ENCODE measurements at places on chromosomes 1 and 21.

- no peaks in the 10 kb centered on the region for H3K4me1 ChIP-seq
- no peaks in the 10 kb centered on the region for H3K27me3 ChIP-seq
- H3K36me3 ChIP-seq, result no peaks in the 10 kb centered on the region
- no peak overlapping the region for H3K27ac ChIP-seq
These were observed 204.7 kb downstream of the NFIA start for GRCh38 chr1:61287014-61287413.

DNA sequence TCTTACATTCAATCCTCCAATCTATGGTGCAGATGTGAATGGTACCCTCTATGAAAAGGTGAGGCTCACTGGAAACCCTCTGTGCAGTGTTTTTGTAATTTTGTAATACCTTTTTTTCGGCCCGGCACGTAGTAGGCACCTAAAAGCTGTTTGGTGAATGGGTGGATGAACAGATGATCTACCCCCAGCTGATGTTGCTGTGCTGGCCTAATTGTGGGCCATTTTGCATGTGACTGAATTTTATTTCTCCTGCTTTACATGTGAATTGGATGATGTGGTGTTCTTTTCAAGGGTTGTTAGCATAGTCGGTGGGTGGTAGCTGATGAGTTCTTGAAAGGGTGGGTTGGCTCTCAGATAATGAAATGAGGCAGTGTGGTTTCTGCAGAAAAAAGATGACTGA, 10.4 kb downstream of the KDM4A start:
- no peaks in the 10 kb centered on the region for H3K27me3 ChIP-seq
- H3K27ac ChIP-seq, result no peak overlapping the region
- H3K4me3 ChIP-seq, result no peak overlapping the region
- no peak for DNase-seq

DNA sequence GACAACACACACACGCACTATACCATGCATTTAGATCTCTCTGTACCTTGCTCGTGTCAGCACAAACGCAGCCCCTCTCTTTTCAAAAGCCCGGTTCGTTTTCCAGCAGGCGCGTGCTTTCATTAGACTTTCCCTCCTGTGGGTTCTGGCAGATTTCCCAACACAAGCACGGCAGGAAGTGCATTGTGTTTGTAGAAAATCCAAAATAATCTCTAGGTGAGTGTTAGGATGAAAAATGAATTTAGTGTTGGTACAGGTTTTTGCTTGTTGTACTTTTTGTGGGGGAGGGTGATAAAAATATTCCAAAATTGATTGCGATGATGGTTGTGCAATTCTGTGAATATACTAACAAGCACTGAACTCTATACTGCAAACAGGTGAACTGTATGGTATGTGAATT, 54.1 kb upstream of the POFUT2 start:
- no peak overlapping the region for H3K27ac ChIP-seq
- no peak for DNase-seq
- H3K36me3 ChIP-seq, result no peaks in the 10 kb centered on the region
- no peaks in the 10 kb centered on the region for H3K27me3 ChIP-seq

GRCh38 chr1:17207966-17208418, 3.1 kb downstream of the PADI1 start:
- no peaks in the 10 kb centered on the region for H3K4me1 ChIP-seq
- DNase-seq, result no peak
- no peak overlapping the region for H3K4me3 ChIP-seq
- H3K27me3 ChIP-seq, result no peaks in the 10 kb centered on the region

DNA sequence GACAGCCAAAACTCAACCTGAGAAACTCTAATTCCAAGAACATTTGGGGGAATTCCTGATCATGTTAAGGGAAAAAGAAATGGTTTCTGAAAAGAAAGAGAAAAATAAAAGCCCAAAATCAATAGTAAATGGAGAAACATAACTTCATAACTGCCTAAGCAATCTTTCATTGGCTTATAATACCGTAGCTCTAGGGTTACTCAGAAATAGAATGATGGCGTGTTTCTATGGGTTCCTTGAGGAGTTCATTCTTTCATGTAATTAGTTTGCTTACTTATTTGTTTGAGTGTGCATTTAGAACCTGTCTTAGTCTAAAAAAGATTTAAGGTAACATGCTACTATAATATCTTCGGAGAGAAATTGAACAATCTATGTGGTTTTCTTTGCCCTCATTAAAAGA, 37.5 kb upstream of the FBXO28 start:
- no peak overlapping the region for H3K4me3 ChIP-seq
- no peaks in the 10 kb centered on the region for H3K4me1 ChIP-seq
- DNase-seq, result no peak
- no peaks in the 10 kb centered on the region for H3K27me3 ChIP-seq

DNA sequence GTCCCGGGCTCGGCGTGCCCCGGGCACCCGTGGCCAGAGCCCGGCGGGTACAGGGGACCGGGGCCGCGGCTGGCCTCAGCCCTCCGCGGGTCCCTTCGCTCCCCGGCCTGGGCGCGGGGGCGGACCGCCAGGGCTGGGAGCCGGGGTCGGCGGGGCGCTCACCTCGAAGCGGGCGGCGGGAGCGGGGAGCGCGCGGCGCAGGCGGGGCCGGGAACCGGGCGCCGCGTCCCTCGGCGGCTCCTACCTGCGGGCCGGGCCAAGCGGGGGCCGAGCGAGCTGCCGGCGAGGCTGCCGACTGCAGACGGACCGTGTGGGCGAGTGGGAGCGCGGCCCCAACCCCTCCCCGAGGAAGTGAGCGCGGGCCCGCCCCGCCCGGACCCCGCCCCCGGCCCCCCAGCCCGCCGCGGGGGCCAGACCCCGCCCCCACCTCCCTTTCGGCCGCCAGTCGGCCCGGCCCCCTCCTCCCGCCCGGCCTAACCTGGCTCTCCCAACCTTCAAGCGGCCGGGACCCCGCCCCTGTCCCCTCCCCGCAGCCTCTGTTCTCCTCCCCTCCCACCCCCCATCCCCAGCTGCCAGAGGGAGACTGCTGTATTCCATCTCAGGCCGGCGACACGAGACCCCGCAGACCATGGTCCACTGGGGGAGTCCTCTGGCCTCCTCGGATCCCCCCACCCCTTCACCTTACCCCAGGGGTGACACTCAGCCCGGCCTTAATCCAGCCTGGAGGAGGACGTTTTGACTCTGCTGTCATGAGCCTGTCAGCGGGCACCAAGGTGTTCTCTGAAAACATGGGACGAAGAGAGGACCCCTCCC, at the start of gene FHL3:
FHL3 (minus strand) TSS at position 320 of the 813 bp plus-strand sequence. CDS start 6,102 bp downstream, outside the sequence.
- no peaks in the 10 kb centered on the region for H3K36me3 ChIP-seq
- H3K27ac ChIP-seq, result peak within 1 kb of the TSS; percentile 33
- H3K4me3 ChIP-seq, result peak within 1 kb of the TSS; percentile 74

DNA sequence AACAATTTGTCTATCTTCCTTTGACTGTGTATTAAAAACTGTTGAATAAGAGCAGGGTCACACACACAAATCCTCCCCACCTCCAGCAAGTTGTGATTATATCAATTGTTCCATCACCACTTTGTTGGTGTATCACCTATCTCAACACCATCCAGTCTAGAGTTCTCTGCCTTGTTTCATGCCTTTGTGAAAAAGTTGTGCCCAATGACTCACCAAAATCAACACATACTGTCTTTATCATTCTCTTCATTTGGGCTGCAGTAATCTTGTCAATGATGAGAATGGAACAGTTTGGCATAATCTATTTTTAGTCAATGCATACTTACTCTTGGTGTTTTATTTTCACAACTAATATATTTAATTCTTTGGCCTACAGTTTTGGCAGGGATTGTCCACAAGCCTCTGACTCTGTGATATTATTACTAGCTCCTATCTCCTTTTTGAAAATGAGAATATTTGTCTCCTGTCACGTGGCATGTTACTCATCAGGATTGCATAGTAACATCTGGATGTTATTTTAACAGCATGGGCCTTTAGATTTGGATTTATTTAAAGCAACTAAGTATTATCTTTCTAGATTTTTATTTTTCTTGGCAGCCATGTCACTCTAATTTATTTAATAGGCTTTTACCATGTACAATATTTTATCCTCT, 5.1 kb downstream of the C1orf87 start:
- no peaks in the 10 kb centered on the region for H3K4me1 ChIP-seq
- H3K36me3 ChIP-seq, result no peaks in the 10 kb centered on the region
- no peak overlapping the region for H3K4me3 ChIP-seq
- H3K27ac ChIP-seq, result no peak overlapping the region

- H3K27ac ChIP-seq, result peak overlapping the region; percentile 95
- H3K27me3 ChIP-seq, result peaks cover 4% of the 10 kb centered on the region
- peak overlapping the region; percentile 38 for H3K4me3 ChIP-seq
- H3K36me3 ChIP-seq, result no peaks in the 10 kb centered on the region
These were observed 11.7 kb upstream of the S100A11 start for GRCh38 chr1:152048416-152049009.

DNA sequence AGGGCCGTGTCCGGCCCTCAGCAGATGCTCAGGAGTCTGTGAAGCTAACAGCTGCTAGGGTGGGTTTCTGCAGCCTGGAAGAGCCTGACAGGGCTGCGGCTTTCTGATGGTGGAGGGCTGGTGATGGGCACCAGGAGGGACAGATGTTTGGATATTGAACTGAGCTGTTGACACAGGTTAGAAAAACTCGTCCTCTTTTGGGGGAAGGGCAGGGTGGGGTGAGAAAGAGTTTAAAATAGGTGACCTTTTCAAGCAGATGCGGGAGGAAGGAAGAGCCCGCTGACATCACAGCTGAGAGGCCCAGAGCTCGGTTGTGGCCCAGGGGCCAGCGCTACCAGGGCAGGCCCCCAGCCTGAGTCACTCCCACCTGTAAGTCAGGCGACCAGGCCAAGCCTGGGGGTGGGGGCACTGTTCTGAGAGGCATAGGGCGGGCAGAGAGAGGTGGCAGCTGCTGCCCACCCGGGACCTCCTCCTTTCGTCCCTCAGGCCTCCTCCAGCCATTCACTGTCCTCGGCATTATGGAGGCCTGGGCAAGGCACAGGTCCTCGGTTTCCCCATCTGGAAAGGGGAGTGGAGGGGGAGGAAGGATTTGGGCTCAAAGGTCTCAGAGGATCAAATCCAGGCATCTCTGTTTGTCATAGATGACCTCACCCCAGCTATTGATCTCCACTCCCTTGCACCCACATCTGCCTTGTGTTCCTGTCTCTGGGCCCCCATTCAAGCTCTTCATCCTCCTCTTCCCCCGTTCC, 32.3 kb upstream of the ID3 start:
- DNase-seq, result no peak
- H3K27ac ChIP-seq, result no peak overlapping the region
- H3K36me3 ChIP-seq, result no peaks in the 10 kb centered on the region
- H3K27me3 ChIP-seq, result no peaks in the 10 kb centered on the region
- H3K4me1 ChIP-seq, result no peaks in the 10 kb centered on the region
- H3K4me3 ChIP-seq, result no peak overlapping the region

GRCh38 chr1:162385702-162386101, 4.2 kb downstream of the C1orf226 start:
- DNase-seq, result no peak
- no peaks in the 10 kb centered on the region for H3K27me3 ChIP-seq
- peaks cover 8% of the 10 kb centered on the region for H3K4me1 ChIP-seq
- H3K4me3 ChIP-seq, result no peak overlapping the region
- no peak overlapping the region for H3K27ac ChIP-seq
- H3K36me3 ChIP-seq, result no peaks in the 10 kb centered on the region

DNA sequence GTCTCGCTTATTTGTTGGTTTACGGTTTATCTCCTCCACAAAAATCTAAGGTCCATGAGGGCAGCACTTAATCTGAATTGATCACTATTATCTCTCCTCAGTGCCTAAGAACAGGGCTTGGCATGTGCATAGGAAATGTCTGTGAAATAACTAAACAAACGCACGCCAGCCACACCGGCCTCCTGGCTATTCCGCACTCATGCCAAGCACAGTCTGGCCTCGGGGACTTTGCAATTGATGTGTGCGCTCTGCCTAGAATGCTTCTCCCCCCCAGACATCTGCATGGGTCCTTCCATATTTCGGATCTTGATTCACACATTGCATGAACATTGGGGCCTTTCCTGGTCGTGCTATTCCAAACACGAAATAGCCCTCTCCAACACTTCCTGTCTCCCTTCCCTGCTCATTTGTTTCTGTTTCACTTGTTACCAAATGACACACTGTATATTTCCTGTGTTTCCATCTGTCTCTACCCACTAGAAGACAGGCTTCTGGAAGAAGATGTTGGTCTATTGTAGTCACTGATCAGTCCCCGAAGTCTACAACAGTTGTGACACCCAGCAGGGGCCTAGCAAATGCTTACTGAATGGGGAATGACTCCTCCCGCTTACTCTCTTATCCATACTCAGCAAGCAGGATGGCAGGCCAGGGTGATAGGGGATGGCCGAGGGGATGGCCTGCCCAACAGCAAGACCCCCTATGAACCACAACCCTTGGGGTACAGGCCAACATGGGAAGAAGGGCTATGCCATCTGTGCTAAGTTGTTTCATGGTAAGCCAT, 93.9 kb downstream of the GLIS1 start:
- H3K27ac ChIP-seq, result no peak overlapping the region
- H3K4me3 ChIP-seq, result no peak overlapping the region
- H3K4me1 ChIP-seq, result no peaks in the 10 kb centered on the region
- H3K36me3 ChIP-seq, result no peaks in the 10 kb centered on the region
- DNase-seq, result peak; percentile 25
- H3K27me3 ChIP-seq, result no peaks in the 10 kb centered on the region

DNA sequence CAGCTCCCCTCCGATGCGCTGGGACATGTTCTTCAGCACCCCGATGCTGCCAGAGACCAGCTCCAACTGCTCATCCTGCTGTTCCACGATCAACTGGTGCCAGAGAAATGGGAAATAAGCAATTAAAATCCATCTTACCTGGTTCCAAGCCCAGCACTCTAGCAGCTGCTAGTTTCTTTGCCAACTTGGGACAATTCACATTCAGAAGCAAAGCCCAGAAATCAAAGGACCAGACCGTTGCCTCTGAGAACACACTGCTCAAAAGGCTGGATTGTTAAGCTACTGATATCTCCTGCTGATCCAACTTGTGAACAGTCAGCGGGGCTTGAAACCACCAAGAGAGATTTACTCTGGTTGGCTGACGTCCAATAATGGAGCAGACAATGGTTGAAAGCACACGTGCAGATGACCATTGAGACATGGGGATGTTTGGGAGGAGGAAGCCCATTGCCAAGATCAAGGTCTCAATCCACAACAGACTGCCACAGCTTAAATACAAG, 34.4 kb downstream of the STX6 start:
- H3K4me3 ChIP-seq, result no peak overlapping the region
- no peak for DNase-seq
- H3K4me1 ChIP-seq, result no peaks in the 10 kb centered on the region

DNA sequence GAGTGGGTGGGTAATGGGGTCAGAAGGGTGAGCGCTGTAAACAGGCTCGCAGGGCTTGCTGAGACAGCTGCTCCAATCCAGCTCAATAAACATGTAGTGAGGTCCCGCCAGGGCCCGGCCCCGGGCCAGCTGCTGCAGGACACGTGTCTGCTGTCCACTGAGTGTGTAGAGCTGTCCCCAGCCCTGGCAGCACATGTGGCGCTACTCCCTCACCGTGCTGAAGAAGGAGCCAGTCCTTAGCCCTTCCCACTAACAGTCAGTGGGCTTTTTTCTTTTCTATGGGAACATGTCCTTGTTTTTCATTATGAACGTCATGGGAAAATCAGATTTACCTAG, 78.9 kb upstream of the C1orf174 start:
- H3K4me3 ChIP-seq, result no peak overlapping the region
- no peaks in the 10 kb centered on the region for H3K4me1 ChIP-seq
- no peak for DNase-seq
- H3K27me3 ChIP-seq, result no peaks in the 10 kb centered on the region
- no peak overlapping the region for H3K27ac ChIP-seq

- no peaks in the 10 kb centered on the region for H3K27me3 ChIP-seq
- peaks cover 46% of the 10 kb centered on the region for H3K4me1 ChIP-seq
- peak overlapping the region; percentile 82 for H3K27ac ChIP-seq
These were observed 27.5 kb downstream of the TMEM51 start for GRCh38 chr1:15180945-15181523.

- peak; percentile 61 for DNase-seq
- no peak overlapping the region for H3K4me3 ChIP-seq
- no peaks in the 10 kb centered on the region for H3K4me1 ChIP-seq
- H3K27ac ChIP-seq, result no peak overlapping the region
- no peaks in the 10 kb centered on the region for H3K36me3 ChIP-seq
- H3K27me3 ChIP-seq, result peaks cover 20% of the 10 kb centered on the region
These were observed 500 bp downstream of the EPHA10 start for GRCh38 chr1:37764414-37764825.

Data from kidney (tissue), 22 donors.